Activated CD4-positive, alpha-beta T cell treated with anti-CD3 and anti-CD28 coated beads, Interleukin-2, amount 50 U/mL, for 48 hours (primary cell): ENCODE measurements at places on chromosomes 7 and 10.
A peak's percentile ranks its signal among the peaks of the same experiment; 100 is the strongest.

GRCh38 chr7:78529392-78529791 lies 730.8 kb downstream of the PHTF2 start:
- no peak for DNase-seq

DNA sequence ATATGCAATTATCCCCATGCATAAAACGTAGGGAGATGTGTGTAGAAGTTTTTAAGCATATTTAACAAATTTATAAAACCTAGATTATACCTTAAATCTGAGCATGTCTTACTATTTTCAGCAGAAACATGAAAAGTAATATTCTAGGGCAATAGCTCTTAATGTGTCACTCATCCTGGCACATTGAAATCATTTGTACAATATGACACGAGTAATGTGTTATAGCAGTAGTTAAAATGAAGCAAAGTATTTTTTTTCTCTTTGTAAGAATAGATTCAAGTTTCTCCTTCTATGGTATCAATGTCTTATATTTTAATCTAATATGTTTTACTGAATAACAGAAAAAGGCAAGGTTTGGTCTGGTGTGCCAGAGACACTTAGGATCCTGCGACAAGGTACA lies 274.9 kb upstream of the PLXDC2 start:
- DNase-seq = no peak

DNA sequence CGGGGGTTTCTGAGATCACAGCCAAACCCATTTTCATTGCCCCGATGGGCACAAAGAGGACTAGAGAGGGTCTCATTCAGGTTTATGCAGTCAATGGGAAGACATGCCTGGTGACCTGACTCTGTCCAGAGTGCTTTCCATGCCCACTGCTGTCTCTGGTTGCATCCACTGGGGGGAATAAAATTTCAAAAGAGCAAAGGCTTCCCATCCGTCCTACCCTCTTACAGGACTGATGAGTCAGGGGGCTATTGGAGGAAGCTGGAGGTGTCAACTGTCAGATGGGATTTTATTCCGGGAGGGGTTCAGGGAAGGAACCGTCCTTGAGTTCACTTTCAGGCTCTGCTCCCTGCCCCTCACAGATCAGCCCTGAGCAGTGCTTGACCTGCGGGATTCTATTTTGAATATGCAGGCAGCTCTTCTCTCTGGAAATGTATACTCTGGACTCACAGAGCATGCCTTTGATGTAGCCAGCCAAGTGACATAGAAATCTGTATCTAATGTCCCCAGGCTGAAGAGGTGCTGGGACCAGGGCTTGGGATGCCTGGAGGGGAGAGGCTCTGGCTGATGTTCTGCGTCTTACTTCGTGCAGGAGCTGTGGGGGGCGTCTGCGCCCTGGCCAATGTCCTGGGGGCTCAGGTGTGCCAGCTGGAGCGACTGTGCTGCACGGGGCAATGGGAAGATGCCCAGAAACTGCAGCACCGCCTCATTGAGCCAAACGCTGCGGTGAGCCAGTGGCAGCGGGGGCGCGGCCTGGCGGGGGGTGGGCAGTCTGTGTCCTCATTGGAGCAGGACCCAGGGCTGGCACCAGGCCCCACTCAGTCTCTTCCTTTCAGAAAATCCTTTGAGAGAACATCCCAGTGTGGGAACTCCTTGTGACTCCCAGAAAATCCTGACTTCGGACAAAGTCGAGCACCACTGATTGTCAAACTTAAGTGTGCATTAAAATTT lies 12.0 kb downstream of the C10orf62 start:
- no peak for DNase-seq

GRCh38 chr7:34928052-34928451 lies 109.2 kb downstream of the DPY19L1 start:
- peak; percentile 71 for DNase-seq

GRCh38 chr7:8151161-8151725 lies 110.7 kb downstream of the ICA1 start:
- no peak for DNase-seq

DNA sequence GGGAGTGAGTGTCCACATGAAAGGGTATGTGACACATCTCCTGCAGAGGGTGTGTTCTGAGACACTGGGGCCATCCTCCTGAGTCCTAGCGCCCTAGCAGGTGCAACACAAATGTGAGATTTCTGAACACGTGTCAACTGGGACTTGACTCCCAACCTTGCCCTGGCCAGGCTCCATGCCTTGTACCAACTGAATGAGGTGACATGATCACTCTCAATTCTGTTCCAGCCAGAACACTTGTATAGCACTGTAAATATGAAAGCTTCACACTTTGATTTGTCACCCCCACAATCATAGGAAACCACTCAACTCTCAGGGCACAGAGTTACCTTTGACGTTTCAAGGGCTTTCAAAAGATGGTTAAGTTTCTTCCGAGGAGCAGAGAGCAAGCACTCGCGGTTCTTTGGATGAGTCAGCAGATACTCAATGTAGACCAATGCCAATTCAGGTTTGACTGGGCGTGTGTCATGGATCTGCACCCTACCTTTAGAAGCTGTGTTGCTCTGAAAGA lies 48.6 kb downstream of the NCAPG2 start:
- peak; percentile 77 for DNase-seq

DNA sequence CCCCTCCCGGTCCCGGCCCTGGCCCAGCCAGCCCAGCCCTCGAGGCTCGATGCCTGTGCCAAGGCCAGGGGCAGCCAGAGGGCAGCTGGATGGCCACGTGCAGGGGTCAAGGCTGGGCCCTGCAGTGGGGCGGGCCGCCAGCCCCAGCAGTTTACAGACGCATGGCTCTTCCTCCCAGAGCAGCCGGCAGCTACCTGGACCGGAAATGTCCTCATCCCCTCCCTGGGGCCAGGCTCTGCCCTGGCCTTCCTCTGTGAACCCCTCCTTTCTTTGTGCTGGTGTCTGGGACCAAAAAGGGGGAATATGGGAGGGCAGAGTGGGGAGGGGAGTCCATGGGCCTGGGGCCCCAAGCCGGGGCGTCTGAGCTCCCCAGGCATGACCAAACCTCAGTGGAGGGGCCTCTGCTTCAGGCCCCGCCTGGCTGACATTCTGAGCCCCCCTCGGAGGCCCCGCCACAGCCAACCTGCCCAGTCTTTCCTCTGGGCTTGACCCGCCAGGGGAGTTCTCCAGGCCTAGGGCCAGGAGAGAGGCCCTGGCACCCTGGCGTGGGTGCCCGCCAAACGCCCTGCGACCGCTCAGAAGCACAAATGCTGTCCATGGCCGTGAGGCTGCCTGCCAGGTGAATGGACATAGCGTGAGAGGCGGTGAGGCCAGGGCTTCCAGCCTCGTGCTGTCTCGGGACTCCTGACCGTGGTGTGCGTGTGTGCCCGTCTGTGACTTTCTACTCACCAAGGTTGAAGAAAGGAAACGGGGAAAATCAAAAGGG lies 24.7 kb upstream of the AMZ1 start:
- no peak for DNase-seq
